Smooth muscle cell of bladder (primary cell): ENCODE measurements at places on chromosomes 12 and 14. TPM values are rescaled to one million over a fixed set of nuclear protein-coding genes. Genes with fewer than 3 reads are reported as not detected.

The INSM2 gene
- not detected in 2 replicates for total RNA-seq

The KCNMB4 gene
- 0.14 and 1.8 TPM in 2 replicates for total RNA-seq

The NOPCHAP1 gene
- total RNA-seq = 6.3 and 7.0 TPM in 2 replicates

The RTL1 gene
- total RNA-seq = not detected in 2 replicates

The EML5 gene
- total RNA-seq = under 0.01 TPM in 2 replicates

The EMP1 gene
- 20.7 and 21.3 TPM in 2 replicates for total RNA-seq

The GNPNAT1 gene
- 18.3 and 21.6 TPM in 2 replicates for total RNA-seq

The ATN1 gene
- 5.0 and 7.5 TPM in 2 replicates for total RNA-seq

The CATSPERB gene
- total RNA-seq = not detected in 2 replicates

The NACA gene
- 1,171 and 1,228 TPM in 2 replicates for total RNA-seq
